ENCODE measurements at places on chromosomes 3 and 15.
A peak's percentile ranks its signal among the peaks of the same experiment; 100 is the strongest.

GRCh38 chr3:31546162-31546561 is 13.4 kb downstream of the STT3B start:
- no peak for DNase-seq

- no peak for DNase-seq
These were observed 25.4 kb upstream of the SRP14 start for GRCh38 chr15:40064231-40064894.

DNA sequence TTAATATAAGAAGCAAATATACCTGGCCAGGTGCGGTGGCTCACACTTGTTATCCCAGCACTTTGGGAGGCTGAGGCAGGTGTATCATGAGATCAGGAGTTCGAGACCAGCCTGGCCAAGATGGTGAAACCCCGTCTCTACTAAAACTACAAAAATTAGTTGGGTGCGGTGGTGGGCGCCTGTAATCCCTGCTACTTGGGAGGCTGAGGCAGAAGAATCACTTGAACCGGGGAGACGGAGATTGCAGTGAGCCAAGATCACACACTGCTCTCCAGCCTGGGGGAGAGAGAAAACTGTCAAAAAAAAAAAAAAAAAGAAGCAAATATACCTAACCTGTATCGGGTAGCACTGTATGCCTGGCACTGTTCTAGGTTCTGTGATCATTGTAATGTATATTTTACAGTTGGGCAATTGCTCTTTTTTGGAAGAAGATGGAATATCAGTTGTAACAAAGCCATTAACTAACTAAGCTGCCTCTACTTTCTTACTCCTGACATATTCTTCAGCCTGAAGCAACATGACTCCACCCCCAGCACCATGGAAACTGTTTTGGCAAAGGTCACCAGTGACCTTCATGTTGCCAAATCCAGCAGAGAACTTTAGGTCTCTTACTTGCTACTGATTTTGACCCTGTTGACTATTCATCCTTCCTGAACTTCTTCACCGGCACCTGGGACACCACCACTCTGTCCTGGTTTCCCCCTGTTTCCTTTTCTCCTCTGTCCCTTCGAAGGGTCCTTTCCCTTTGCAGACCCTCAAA is 203.8 kb downstream of the RPLP1 start:
- DNase-seq = no peak

- no peak for DNase-seq
These were observed 876 bp upstream of the ZNF385D start for GRCh38 chr3:21751886-21752285.

DNA sequence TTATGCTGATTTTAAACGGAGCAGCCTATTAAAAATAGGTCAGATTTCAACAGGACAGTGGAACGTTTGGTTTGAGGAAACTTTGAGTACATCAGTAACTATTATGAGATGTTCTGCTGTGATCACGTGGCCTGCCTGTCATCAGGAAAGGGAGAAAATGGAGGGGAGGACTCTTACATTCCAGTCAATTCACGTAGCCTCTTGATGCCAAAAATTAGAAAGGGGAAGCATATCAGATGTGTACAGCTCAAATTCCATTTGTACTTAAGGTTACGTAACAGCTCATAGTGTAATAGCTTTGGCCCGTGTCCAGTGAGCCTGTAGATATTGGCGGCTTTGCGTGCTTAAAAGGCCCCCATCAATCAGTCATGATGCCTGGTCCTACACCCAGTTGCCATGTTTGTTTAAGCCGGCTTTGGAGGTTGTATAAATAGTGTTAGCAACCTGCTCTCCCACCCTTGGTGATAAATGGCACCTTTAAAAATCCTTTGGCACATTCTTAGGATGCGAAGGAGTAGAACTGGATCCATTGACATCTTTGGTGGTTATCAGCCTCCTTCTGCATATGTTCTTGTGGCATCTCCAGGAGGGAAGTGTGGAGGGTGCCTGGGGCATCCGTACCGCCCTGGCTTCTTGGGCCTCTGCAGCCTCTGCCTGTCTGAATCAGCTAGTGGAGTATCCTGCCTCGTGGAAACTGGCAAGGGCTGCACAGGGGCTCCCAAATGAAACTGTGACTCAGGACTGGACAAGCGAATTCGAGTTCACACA is 163.9 kb downstream of the THSD4 start:
- DNase-seq = peak; percentile 42

DNA sequence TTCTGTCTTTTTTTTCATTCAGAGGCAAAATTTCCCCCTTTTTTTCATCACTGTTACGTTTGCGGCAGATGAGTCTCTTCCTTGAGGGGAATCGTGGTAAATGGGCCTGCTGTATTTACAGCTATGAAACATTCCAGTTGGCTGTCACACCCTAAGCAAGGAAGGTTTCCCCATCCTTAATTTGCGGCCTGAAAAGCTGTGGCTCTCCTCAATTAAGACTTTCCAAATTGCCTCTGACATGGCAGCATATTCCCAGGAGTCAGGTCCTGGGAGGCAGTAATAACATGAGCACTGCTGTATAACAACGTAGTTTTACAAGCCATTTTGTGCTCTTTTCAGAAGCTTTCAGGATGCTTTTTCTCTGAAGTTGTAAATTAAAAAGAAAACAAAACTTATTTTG is 420.9 kb downstream of the LPP start:
- no peak for DNase-seq

DNA sequence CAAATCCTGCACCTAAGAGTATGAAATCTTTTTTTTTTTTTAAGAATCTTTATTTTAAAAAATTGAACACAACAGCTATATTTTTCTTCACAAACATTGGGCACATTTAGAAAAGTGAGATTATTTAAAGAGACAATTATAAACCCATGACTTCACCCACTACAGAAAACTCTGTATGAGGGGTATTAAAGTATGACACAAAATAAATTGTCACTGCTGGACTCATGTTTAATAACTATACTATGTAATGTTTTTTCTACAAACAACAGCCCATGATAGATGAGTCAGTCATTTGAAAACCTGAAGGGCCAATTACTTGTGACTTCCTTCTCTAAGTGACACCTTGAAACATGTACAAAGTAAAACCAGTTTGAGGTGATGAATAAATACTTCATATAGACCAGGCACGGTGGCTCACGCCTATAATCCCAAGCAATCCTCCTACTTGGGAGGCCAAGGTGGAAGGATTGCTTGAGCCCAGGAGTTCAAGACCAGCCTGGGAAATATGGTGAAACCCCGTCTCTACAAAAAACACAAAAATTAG is 36.0 kb downstream of the AQR start:
- no peak for DNase-seq

DNA sequence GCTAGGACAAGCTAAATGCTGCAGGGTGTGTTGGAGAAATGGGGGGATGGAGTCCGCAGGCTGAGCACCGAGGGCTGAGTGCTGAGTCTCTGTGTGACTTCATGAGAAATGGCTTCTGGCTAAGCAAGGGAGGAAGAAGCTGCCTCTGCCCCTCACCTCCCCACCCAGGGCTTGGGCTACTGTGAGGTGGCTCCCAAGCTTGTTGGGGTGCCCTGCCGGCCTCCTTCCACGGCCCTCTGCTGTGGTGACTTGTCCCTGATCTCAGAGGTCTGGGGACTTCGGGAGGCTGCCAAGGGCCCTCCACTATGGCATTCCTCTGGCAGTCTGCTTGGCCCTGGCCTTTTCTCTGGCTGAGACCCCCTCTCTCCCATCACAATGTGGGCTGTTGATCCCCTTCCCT is 30.1 kb upstream of the RAD18 start:
- no peak for DNase-seq

DNA sequence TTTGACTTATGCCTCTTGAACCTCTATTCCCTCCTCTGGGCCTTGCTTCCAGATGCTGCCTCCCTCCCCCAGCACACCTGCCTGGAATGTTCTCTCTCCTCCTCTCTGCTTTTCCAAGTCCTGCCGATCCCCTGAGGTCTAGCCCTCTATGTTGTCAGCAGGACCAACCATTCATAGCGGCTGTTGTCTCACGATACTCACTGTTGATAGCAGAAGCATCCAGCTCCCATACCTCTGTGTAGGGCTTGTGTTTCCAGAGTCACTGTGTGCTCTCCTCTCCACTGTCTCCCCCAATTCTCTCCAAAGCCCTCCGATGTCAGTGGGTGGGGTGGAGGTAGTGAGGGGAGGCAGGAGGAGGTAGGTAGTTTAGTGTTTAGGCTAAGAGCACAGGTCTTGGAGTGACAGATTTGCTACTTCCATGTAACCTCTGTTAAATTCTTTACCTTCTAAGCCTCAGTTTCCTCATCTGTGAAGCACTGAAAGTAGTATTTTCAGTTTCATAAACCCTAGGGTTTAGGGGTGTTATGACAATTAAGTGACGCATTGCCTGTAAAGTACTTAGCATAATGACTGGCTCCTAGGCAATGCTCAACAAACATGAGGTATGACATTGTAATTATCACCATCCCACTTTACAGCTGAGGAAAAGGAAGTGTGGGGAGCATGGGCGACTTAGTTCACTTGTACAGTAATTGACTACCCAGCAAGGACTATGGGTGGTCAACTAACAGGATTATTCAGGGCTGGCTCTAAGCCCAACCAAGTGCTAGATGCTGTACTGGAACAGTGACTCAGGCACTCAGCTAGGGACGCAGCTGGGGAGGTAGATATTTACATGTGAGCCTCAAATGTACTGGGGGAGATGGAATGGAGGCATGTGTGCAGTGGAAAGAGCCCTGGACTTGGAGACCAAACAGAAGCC is 122.8 kb downstream of the CACNA1D start:
- no peak for DNase-seq
